ENCODE measurements at places on chromosomes 3 and 15. TPM values are rescaled to one million over a fixed set of nuclear protein-coding genes. Genes with fewer than 3 reads are reported as not detected.

DNA sequence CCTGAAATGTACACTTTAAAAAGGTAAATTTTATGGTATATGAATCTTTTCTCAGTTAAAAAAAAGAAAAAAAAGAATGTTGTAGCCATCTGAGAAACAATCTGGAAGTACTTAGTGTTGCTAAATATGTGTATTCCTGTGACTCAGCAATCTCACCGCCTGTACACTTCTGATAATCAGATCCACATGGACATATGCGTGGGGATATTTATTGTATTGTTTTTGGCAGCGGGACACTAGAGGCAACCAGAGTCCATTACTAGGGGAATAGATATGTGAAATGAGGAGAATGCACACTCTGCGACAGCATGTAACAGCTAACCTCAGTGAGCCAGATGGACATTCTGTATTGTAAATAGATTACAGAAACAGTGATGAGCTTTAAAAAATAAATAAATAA lies 65.4 kb downstream of the AQP9 start:
- DNase-seq, result no peak
- peaks cover 30% of the 10 kb centered on the region for H3K27me3 ChIP-seq
- H3K27ac ChIP-seq, result no peak overlapping the region
- H3K4me1 ChIP-seq, result no peaks in the 10 kb centered on the region

DNA sequence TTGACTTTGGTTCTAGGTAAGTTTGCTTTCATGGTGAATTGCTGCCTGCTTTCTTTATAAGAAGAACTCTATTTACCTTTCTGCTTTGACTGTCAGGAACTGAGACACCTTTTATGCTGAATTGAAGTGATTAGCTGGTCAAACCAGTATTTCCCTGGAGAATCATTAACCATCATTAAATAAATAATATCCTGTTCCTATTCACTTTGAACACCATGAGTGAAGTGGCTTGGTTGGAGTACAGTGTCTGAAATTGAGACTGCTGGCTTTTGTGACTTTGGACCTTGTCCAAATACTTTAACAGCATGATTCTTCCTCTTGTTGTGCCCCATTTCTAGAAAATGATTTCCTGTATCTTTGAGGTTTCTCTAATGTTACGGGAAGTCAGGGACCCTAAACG lies 5.6 kb upstream of the TMEM62 start:
- peaks cover 5% of the 10 kb centered on the region for H3K36me3 ChIP-seq
- no peak overlapping the region for H3K27ac ChIP-seq
- no peak overlapping the region for H3K4me3 ChIP-seq

DNA sequence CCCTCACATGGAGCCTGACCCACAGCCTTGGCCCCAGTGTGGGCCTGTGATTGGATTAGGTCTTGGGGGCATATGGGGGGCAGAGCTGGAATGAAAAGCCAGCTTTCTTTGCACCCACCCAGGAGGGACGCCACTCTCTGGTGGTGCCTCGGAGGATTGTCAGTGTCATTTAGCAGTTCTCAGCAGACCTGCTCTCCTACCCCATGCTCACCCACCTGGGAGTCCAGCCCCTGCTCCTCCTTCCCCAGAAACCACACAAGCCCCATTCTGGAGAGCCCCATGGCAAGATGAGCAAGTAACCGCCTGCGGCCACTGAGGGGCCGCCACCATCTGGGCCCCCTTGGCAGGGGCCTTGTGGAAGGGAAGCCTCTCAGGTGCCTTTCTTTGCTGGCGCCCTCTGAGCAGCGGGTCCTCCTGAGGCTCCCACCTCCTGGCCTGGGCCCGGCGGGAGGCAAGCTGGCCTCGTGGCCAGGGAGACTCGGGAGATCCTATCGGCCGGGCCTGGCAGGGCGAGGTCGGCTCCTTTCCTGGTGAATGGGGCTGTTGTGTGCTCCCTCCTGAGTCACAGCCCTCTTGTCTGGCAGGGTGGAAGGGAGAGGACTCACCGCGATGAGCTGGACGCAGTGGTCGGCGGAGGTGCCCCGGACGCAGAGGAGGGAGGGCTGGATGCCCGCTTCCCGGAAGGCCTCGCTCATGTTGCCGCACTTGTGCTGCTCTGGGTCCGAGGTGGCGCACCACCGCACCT lies 2.3 kb downstream of the MELTF start:
- no peaks in the 10 kb centered on the region for H3K36me3 ChIP-seq
- no peak for DNase-seq
- peaks cover 2% of the 10 kb centered on the region for H3K27me3 ChIP-seq

DNA sequence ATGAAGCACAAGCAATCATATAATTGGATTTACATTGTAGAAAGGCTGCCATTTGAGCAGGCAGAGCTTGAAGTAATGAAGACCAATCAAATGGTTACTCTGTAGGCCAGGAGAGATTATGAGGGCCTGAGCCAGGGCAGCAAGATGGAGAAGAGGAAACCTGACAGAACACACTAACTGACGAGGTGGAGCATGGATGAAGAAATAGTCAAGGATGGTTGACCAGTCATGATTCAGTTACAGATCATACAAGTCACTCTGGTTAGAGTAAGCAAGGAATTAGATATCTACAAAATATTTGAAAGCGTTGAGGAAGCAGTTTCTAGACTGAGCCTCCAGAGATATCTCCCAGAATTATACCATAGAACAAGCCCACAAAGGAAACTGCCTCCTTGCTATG lies 101.8 kb upstream of the THSD4 start:
- no peak overlapping the region for H3K27ac ChIP-seq
- no peaks in the 10 kb centered on the region for H3K36me3 ChIP-seq
- H3K27me3 ChIP-seq, result peaks cover 9% of the 10 kb centered on the region
- no peaks in the 10 kb centered on the region for H3K4me1 ChIP-seq
- H3K4me3 ChIP-seq, result no peak overlapping the region

DNA sequence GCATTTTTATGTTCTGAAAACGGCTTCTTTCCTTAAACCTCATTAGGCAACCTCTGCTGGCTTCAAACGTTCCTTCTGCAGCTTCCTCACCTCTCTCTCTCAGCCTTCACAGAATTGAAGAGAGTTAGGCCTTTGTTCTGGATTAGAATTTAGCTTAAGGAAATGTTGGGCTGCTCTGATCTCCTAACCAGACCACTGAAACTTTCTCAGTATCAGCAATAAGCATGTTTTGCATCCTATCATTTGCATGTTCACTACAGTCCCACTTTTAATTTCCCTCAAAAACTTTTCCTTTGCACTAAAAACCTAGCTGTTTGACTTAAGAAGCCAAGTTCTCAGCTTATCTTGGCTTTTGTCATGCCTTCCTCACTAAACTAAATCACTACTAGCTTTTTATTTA lies 49.5 kb downstream of the SMARCC1 start:
- no peak overlapping the region for H3K4me3 ChIP-seq
- no peak for DNase-seq
- peaks cover 6% of the 10 kb centered on the region for H3K4me1 ChIP-seq

DNA sequence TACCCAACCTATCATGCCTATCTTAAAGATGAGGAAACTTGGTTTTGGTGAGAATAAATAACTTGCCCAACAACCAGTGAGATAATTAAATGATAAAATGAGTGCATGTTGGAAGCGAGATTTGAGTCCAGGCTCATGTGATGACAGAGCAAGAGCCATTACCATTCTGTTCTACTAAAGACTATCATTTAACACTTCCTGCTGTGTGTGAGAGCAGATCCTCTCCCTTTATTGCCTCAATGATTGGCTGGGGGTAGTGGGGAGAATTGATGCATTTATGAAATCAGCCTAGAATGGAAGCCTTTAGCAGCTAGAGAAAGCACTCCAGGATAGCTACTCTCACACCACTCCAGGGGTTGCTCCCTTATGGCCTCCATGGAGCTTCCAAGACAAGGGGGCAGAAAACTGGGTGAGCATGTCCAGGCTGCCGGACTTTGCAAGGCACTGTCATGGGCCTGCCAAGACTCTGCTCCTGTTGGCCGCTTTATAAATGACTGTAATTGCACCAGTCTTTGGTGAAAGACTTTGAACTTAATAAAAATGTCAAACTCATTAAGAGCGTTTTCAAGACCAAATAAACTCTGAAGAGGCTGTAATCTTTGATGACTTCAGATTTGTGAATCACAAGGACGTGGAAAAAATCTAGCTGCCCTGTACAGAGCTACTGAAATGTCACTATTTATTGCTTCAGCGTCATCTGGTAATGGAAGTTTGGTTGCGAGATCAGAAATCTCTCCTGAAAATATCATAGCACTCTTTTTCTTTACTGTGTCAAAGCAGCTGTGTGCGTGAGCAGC lies 209.1 kb upstream of the NR2E3 start:
- peaks cover 2% of the 10 kb centered on the region for H3K27me3 ChIP-seq
- H3K4me1 ChIP-seq, result no peaks in the 10 kb centered on the region
- no peak overlapping the region for H3K4me3 ChIP-seq
- no peak for DNase-seq

DNA sequence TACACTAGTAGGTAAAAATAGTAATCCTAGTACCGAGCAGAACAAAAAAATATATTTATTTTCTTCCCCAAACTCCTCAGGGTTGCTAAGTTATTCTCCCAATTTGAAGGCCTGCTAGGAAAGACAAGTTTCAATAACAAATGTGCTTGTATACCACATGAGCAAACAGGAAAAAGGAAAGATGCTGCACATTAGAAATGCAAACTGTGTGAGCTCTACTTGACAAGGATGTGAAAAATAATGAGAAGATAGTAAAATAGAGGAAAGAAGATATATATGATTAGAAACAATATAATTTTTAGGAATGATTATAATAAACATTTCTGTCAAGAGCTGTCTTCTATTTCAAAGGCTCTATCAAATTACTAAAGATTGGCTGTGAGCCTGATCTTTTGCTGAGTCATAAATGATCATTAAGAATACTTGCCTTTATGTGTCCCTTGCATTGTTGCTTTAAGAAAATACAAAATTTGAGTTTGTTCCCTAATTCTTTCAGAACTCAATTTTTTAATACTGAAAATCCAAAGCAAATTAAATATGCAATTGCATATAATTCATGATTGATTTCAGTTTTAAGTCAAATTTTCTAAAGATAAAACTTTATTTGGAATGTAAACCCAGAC lies 174.2 kb downstream of the NEK10 start:
- H3K4me1 ChIP-seq, result no peaks in the 10 kb centered on the region
- H3K27ac ChIP-seq, result no peak overlapping the region
- DNase-seq, result no peak
- H3K4me3 ChIP-seq, result no peak overlapping the region
- no peaks in the 10 kb centered on the region for H3K27me3 ChIP-seq

DNA sequence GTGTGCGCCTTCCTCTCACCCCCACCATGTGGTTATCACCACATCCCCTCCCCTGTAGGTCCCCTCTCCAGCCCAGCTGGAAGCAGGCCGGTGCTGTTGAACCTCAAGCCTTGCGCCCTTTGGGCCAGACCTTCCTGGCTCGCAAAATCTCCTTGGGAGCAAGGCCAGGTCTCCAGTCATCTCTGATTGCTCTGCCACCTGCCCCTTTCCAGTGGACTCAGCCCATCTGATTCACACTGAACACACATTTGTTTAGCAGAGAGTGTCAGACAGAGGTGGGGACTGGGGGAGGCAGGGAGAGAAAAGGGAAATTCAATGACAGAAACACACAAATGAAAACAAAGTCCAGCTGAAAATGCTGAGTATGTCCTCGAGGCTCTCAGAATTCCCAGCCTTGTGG lies 119.4 kb downstream of the TPRA1 start:
- peaks cover 4% of the 10 kb centered on the region for H3K4me1 ChIP-seq
- no peak for DNase-seq
- H3K27me3 ChIP-seq, result peaks cover 6% of the 10 kb centered on the region
- H3K4me3 ChIP-seq, result no peak overlapping the region
- H3K36me3 ChIP-seq, result no peaks in the 10 kb centered on the region
- no peak overlapping the region for H3K27ac ChIP-seq

The ITGB5 gene
- 2.0 TPM for total RNA-seq

DNA sequence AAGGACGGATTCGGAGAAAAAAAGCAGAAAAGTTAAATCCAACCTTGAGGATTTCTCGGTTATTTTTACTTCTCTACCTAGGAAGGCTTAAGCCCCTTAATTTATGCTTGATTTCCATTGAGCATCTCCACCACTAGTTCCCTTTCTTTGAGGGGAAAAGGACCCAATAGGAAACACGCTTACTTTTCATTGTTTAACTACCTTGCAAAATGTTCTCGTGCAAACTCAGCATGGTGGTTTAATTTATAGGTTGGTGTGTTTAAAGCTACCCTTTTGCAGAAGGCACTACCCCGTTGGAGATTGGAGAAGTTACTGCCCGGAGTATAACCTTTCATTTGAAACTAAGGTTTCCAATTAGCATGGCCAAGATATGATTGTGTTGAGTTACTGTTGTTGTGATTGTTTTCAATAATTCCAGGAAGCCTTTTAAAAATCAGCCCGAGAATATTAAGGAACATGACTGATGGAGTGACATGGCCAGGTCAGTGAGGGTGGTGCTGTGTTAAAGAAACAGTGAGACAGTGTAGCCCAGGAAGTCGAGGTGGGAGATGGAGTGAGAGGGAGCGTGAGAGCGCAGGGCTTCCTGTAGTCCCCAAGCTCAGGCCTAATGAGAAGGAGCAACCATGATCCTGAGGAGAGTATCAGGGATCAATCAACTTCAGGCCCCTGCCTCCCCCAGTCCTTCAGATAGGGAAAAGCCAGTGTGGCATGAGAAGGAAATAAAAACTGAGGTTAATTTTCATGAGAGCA lies 76.6 kb downstream of the AQP9 start:
- H3K27me3 ChIP-seq, result peaks cover 8% of the 10 kb centered on the region
- no peak overlapping the region for H3K27ac ChIP-seq
- no peak for DNase-seq
- no peak overlapping the region for H3K4me3 ChIP-seq
- no peaks in the 10 kb centered on the region for H3K36me3 ChIP-seq
- H3K4me1 ChIP-seq, result peaks cover 4% of the 10 kb centered on the region

DNA sequence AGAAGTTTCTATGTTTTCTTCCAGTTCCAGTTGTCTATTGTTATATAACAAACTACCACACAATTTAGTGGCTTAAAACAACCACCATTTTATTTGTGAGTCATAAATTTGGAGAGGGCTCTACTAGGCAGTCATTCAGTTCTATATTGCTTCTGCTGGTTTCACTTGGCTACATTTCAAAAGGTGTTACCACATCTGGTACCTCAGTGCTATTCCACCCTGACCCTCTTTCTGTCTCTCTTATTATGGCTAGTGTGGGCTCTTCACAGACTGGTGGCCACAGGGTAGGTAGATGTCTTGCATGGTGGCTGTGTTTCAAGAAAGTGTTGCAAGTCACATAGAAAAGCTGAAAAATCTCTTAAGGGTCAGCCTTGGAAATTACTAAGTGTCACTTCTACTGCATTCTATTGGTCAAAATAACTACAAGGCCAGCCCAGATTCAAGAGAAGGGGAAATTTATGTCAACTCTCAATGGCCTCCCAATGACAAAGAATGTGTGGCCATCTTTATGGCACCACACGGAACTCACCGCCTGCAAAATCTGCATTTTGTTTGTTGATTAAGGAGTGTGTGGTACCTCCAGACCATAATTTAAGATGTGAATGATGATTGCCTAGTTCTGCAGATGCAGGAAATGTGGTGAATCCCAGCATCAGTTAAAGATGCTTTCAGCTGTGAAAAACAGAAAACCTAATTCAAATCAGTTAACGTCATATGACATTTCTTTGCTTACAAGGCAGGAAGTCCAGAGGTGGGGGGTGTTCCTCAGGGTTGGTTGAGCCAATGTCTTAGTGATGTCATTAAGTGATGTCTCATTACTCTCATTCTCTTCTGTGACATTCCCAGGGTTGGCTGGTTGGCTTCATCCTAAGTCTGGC lies 105.8 kb upstream of the RASGRP1 start:
- H3K27ac ChIP-seq, result peak overlapping the region; percentile 94
- peaks cover 82% of the 10 kb centered on the region for H3K4me1 ChIP-seq
- H3K27me3 ChIP-seq, result no peaks in the 10 kb centered on the region
- peak overlapping the region; percentile 77 for H3K4me3 ChIP-seq
